ENCODE measurements at places on chromosomes 1 and 21. TPM values are rescaled to one million over a fixed set of nuclear protein-coding genes. Genes with fewer than 3 reads are reported as not detected.

The BMP8B gene
- 0.48 TPM for total RNA-seq

The INAVA gene
- 7.5 TPM for total RNA-seq

The FCER1G gene
- 40.3 TPM for total RNA-seq

The TMEM52 gene
- total RNA-seq, result not detected

The DR1 gene
- 31.0 TPM for total RNA-seq

The KRTAP10-2 gene
- not detected for total RNA-seq

The TMPRSS15 gene
- total RNA-seq, result not detected

GRCh38 chr1:180188091-180188506, 33.4 kb downstream of the QSOX1 start:
- DNase-seq, result no peak

DNA sequence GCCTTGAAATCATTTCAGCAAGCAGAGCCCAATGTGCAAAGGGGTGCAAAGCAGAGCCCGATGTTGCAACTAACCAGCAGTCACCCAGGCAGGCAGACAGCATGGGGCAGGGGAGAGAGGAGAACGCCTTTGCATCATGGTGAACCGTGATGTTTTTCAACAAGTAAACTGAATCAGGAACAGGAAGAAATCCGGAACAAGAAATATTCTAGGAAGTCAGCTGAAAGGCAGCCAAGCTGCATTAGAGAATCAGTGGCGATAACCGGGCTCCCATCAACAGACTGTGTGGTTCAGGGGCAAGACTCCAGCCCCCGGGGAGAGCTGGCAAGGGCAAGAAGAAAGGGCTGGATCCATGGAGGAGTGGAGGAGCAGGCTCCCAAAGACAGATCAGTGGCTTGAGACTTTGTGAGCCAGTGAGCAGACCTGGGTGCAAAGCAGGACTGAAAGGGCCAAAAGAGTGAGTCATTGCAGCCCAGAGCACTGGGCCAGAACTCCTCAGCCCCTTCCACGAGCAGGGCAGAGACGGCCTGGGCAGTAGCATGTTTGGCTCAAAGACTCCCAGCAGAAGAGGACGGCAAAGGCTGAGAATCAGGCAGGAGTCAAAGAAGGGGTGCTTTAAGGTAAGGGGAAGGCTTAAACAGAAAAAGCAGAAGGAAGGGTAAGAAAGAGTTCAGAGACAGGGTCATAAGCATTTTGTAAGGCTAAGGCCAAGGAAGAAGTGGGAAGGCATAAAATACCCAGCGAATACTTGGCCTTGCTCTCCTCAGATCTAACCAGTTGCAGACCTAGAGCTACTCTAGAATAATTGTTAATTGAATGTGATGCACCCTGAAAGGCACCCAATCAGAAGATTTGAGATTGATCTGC, 155.0 kb downstream of the SETD4 start:
- no peak for DNase-seq

- no peak for DNase-seq
Measured at GRCh38 chr1:198132060-198132781, 24.6 kb upstream of the NEK7 start.

- DNase-seq, result no peak
Measured at GRCh38 chr1:155178441-155179111, 4.9 kb downstream of the TRIM46 start.

DNA sequence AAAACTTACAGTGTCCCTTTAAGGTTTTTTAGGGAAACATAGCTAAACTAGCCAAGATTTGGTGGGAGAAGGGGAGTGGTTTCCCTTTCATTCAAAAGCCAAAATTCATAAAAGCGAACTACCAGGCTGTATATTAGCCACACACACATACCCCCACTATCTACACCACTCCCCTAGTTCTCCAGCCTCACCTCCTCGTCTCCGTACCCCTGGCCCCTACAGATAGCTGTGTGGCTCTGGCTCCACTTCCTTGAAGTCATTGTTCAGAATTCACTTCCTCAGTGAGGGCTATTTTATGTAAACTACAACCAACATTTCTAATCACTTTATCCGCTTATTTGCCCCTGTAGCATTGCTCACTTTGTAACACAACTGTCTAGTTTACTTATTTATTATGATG, 5.3 kb upstream of the DPH5 start:
- DNase-seq, result no peak

DNA sequence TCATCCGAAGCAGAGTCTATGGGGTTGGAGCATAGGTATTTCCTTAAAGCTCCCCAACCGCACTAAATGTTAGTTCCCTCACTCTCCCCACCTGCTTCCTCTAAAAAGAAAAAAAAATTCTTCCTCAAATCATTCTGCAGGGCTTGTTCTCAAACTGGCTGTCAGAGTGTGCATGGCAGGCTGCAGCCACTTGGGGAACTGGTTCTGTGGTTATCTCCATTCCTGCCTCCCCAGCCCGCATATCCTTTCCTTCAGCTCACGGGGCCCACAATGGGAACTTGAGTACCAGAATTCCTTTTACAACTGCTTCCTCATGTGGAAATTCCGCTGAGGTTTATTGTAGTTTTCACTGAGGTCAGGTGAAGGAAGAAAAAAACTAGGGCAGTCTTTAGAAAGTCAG, 159.2 kb downstream of the PIGK start:
- DNase-seq, result no peak

GRCh38 chr1:43573066-43573800, 42.5 kb downstream of the PTPRF start:
- DNase-seq, result no peak

DNA sequence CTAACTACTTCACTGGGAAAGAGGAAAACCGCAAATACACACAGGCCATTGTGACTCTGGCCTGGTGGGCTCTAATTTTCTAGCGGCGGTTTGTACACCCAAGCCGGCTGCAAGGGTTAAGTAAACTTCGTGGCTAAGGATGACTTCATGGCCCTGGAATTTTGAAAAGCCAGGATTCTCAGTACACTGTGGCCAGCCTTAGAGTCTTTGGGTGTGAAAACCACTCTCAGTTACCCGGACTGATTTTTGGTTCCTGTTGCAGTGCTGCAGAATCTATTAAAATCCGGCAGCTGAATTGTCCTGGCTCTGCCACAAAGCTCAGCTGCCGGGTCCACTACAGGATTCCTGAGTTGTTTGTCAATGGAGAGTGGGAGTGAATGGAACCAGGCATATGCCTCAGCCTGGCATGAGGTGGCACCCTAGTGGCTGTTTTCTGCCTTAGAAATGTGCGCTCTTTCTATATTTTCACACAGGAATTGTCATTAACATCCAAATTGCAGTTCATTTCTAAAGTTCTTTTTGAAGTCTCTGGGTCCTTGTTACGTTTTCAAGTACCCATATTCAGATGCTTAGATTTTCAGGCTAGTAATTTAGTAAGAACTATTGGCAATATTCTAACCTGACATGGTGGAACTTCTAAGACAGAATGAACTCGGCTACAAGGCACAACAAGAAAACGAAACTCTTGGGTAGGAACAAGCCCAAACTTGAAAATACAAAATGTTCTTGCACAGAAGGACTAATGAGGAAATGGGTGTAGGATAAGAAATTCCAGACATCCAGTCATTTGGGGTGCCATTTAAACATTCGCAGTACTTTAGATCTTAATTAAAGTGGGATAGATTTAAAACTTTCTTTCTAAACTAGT, 255.9 kb downstream of the NFIA start:
- peak; percentile 74 for DNase-seq

DNA sequence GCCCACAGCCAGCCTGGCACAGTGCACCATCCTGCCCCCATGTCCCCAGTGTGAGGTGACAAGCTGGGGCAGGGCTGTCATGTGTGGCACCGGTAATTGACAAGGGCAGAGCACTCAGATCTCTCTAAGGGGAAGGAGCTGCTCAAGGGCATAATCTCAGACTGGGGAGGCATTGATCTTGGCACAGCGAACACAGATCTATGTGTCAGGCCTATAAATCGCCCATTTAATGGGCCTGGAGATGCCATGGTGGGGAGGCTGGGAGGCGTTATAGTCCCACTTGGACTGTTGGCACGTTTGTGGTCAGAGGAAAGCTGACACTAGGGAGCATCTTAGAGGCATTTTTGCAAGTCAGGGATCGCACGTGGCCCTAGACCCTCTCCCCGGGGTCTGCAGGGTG, 594.1 kb downstream of the PTPRU start:
- DNase-seq, result no peak

DNA sequence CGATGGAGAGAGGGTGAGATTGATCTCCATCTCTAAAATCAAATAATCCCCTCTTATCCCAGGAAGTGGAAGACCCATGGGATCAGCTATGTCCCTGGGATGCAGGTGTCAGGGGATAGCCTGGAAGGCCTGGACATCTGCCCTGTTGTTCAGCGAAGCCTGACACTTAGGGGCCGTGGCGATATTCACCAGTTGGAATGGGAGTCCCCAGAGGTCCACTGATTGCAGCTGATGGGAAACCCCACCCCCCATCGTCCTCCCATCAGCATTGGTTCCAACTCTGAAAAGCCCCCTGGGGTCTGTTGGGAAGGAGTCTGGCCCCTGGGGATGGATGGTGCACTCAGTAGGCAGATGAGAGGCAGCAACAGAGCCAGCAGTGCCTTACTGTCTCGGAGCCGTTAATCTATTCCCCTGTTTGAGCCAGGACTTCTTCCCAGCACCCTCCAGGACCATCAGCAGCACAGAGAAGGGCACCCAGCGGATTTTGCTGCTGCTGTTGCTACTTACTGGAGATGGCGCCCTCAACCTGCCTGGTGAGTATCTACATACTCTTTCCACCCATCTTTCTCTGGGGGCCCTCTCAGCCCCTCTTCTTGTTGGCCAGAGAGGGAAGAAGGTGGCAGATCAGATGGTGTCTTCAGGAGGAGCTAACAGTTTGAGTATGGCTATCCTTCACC, 13.4 kb downstream of the CATSPER4 start:
- no peak for DNase-seq

- DNase-seq, result no peak
Measured at GRCh38 chr1:23742670-23743286, 493 bp upstream of the ELOA start.

DNA sequence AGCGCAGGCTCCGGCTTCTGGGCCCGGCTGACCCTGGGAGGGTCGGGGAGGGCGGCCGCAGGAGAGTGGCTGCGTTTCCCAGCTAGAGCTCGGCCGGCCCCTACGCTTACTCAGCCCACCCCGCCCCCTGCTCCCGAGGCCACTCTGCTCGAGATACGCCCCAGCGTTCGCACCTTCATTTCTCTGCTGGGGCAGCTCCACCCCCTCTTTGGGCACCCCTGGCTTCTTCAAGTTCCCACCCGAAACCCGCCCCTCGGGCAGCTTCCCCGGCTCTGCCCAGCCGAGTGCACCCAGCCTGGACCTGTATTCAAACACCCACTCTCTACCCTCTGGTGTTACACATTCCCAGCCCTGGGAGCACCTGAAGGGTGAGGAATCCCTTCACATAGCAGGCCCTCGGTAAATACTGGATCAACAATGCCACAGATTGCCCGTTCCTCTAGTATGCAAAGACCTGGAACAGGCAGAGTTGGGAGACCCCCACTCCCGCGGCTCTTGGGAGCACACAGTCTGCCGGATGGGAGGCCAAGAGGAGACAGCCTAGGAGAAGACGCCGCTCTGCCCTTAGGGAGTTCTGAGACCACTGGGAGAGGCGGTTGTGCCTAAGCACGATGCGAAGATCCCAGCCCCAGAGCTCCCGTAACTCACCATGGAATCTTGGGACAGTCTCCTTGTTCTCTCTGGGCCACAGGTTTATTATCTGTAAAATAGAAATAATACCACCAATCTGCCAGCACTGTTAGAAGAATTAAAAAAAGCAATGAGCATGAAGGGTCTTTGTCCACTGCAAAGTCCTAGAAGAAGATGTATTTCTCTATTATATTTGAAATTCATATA, 566 bp upstream of the PAQR7 start:
- DNase-seq, result peak; percentile 56

DNA sequence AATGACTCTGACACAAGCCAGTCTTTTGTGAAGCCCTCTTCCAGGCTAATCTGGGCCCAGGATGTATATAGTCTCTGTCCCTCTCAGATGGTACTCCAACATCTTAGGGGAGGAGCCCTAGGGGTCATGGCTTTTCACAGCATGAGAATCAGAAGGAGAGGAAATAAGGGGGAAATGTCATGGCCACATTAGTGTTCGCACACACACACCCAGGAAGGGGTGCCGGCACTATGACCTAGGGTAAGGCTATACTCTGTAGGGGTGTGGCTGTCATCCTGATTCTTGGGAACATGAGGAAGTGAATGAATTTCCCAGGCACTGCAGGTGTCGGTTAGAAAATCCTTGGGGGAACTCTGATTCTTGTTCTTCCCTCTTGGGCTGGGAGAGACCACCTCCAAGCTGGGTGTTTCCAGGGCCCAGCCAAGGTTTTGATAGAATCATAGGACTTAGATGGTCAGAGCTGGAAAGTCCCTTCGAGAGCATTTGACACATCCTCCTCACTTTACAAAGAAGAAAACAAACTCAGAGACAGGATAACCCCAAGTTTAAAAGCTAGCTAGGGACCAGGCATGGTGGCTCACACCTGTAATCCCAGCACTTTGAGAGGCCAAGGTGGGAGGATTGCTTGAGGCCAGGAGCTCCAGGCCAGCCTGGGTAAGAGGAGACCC, 22.0 kb downstream of the GFI1 start:
- DNase-seq, result no peak

- DNase-seq, result no peak
Measured at GRCh38 chr1:54335011-54335754, 71.0 kb downstream of the SSBP3 start.

- DNase-seq, result no peak
Measured at GRCh38 chr1:231931846-231932454, 305.4 kb downstream of the DISC1 start.

DNA sequence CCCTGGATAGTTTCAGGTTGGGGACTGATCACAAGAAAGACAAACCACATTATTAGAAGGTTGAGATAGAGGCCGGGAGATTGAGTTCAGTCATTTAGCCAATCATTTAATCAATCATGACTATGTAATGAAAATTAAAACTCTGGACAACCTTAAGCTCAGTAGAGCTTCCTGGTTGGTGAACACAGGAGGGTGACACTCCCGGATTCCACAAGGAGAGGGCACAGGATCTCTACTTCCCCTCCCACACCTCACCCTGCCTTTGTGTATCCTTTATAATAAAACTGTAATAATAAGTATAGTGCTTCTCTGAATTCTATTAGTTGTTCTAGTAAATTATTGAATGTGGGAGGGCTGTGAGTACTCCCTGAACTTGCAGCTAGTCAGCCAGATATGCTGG, 150.1 kb downstream of the PIK3R3 start:
- no peak for DNase-seq

- no peak for DNase-seq
Measured at GRCh38 chr21:44694776-44695175, 2.2 kb upstream of the KRTAP10-12 start.

- DNase-seq, result no peak
Measured at GRCh38 chr1:6298940-6299465, 38.1 kb upstream of the GPR153 start.

DNA sequence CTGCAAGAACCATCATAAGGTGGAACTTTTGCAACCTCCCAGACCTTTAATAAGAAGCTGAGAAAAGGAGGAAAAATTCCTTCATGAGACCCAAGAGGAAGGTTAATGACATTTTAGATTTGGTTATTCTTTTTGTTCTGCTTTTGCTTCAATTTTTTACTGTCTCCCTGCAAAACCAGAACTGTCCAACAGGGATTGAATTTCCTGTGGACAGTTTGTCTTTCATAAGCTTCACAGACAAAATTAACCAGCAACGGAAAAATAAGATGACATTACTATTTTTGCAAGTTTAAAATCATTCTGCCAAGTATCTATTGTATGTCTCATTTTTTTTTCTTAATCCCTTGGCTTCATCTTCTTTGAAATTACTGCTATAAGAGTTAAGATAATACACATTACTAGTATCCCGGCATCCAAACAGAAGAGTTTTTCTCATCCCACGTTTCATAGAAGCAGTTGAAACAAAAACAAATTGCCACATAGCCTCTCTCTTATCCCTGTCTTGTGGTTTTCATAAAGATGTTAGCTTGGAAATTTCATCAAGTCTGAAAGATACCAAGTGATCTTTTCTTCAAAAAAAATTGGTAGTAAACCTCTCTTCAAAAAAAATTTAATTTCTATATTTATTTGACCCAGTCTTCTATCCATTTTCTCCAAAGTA, 465.3 kb upstream of the PTBP2 start:
- no peak for DNase-seq
